Activated CD8-positive, alpha-beta T cell treated with anti-CD3 and anti-CD28 coated beads, Interleukin-2, amount 10 ng/mL, durations not matched to agents 7 days and 5 days (primary cell): ENCODE measurements at places on chromosomes 11 and 22. TPM values are rescaled to one million over a fixed set of nuclear protein-coding genes. Genes with fewer than 3 reads are reported as not detected.

Gene DSCAML1
- total RNA-seq = 0.16 TPM

DNA sequence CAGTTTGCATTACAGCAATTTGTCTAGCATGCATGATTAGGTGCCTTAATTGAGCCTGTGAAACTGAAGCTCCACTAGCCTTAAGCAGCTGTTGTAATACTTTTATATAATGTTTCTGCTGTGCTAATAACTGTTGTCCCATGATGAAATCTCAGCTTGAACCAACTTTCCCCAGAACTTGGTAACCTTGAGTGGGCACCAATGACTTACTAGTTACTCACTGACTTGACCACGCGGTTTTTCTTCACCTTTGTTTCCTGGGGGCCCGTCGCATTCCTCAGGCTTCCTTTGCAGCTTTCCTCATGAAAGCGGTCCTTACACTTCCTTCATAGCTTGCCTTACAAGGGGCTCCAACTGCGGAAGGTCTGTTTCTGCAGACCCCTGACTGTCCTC is 11.2 kb upstream of the GLYATL1 start:
- no peak overlapping the region for H3K4me3 ChIP-seq
- no peaks in the 10 kb centered on the region for H3K27me3 ChIP-seq
- no peak overlapping the region for H3K27ac ChIP-seq
- no peaks in the 10 kb centered on the region for H3K36me3 ChIP-seq

DNA sequence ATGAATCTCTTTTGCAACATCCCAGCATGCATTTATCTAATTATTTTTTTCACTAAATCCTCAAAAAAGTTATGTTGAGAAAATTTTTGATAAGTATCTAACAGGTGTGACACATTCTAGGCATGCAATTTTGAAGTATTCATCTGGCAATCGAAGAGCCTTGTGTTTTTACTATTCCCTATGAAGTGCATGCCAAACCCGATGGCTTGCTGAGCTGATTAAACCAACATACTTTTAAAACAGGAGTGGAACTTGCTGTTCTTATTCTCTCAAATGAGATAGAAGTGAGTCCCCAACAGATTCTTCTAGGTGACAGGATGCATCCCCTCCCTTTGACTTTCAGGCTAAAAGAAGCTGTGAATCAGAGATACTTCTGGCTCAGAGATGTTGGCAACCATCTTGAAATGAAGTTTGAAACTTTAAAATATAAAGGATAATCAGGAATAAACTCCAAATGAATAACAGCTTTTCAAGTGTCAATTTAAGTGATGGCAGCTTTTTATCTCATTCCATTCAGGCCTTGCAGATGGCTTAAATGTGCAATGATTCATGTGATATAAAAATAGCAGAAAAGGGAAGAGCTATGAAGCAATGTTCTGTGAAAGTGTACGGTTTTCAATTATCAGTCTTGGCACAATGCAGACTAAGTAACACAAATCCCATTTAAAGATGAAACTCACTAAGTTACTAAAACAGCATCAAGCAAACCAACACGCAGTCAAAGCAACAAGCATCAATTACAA is 67.7 kb downstream of the APOL5 start:
- DNase-seq = no peak
- no peak overlapping the region for H3K27ac ChIP-seq
- H3K36me3 ChIP-seq = no peaks in the 10 kb centered on the region
- H3K4me3 ChIP-seq = no peak overlapping the region
- peaks cover 4% of the 10 kb centered on the region for H3K27me3 ChIP-seq
- H3K4me1 ChIP-seq = peaks cover 3% of the 10 kb centered on the region

DNA sequence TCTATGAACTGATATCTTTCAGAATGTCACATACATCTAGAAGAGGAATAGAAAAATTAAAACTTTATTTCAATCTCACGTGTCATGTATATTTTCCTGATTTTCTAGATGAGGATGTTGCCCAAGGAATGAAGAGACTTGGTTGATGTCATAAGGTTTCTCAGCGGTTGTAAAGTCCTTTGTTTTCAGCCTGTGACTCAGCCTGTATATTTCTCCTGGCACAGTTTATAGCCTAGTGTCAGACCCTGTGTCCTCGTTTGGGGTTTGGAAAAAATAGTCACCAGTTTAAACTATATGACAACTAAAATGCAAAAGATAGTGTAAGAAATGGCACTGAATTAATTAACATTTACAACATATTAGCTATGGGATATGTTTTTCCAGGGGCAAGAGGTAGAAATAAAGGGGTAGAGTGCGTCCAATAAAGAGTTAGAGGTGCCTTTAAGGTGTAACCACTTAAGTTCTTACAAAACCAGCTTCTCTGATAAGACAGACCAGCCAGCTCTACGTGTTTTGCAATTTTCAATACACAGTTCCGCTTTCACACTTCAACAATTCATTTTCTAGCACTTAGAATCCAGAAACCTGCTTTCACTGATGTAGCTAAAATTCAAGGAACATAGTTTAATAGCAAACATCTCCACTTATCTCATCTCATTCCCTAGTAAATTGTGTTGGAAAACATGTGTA is 1432.6 kb upstream of the TENM4 start:
- H3K27me3 ChIP-seq = no peaks in the 10 kb centered on the region
- no peak overlapping the region for H3K4me3 ChIP-seq
- no peak for DNase-seq
- no peaks in the 10 kb centered on the region for H3K36me3 ChIP-seq
- no peak overlapping the region for H3K27ac ChIP-seq

- H3K4me3 ChIP-seq = no peak overlapping the region
- DNase-seq = no peak
- no peaks in the 10 kb centered on the region for H3K27me3 ChIP-seq
- no peaks in the 10 kb centered on the region for H3K36me3 ChIP-seq
- no peaks in the 10 kb centered on the region for H3K4me1 ChIP-seq
Measured at GRCh38 chr11:113417428-113417827, 29.8 kb downstream of the ANKK1 start.

Gene CCS
- total RNA-seq = 32.5 TPM

DNA sequence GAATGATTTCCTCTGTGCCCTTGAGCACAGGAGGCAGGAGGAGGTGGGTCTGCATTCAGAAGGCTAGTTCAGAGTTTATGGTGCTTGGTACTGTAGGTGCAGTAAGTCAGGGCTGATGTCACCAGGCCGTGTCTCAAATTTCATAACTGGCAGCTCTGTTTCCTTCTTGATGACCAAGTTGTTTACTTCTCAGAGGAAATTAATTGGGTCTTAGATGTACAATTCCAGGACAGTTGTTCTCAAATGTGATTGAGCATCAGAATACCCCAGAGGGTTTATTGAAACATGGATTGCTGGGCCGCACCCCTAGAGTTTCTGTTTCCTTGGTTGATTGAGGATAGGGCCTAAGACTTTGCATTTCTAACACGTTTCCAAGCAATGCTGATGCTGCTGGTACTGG is 6.2 kb downstream of the AMOTL1 start:
- no peak for DNase-seq
- H3K4me3 ChIP-seq = no peak overlapping the region
- no peaks in the 10 kb centered on the region for H3K36me3 ChIP-seq

- DNase-seq = peak; percentile 81
- H3K4me3 ChIP-seq = no peak overlapping the region
- no peaks in the 10 kb centered on the region for H3K36me3 ChIP-seq
- H3K4me1 ChIP-seq = peaks cover 25% of the 10 kb centered on the region
Measured at GRCh38 chr22:22787786-22788459, 99.7 kb upstream of the IGLL5 start.
